Activated naive CD4-positive, alpha-beta T cell (primary cell): ENCODE measurements at places on chromosomes 2 and 18.

DNA sequence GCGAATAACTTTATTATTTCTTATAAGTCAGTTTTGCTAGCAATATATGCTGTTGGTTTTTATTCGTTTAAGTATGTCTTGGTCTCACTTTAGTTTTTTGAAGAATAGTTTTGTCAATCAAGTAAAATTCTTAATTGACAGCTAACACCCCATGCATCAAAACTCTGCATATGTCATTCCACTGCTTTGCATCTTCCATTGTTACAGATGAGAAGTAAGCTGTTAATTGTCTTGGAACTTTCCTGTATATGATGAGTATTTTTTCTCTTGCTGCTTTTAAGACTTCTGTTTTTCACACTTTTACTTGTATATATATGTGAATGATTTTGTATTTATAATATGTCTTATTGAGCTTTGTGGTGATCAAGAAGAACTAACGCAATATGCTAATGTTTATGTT, 1048.4 kb downstream of the CNTNAP5 start:
- no peak for DNase-seq

DNA sequence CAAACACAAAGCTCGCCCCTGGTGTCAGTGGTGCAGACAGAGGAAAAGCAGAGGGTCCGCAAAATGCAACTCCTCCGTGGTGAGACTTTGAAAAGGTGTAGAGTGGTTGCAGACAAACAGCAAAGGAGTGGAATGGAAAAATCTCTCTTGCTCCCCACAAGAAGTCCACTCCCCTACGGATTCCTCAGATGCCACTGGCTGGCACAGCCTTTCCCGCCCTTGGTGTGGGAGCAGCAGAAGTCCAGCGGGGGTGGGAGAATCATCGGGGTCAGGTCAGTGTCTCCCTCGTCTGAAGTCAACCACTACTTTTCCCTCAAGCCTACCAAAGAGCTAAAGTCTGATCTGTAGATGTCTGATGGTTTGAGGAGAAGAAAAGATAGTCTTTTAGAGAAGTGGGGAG, 22.3 kb upstream of the B3GNT7 start:
- DNase-seq, result no peak

DNA sequence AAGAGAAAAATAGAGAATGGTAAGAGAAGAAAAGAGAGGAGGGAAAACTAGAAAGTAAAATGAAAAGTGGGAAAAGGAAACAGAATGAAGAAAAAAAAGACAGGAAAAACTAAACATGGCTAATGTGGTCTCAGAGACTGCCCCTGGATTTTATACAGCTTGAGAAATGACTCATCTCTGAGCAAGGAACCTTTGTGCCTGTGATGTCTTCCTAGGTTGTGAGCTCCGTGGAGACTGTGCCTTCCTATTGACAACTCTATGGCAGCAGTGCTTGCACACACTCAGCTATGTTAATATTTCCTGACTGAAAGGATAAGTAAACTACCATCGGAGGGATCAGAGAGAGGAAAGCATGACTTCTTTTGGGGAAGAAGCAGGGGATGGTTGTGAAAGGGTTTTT, 203.8 kb downstream of the RDH14 start:
- no peak for DNase-seq

DNA sequence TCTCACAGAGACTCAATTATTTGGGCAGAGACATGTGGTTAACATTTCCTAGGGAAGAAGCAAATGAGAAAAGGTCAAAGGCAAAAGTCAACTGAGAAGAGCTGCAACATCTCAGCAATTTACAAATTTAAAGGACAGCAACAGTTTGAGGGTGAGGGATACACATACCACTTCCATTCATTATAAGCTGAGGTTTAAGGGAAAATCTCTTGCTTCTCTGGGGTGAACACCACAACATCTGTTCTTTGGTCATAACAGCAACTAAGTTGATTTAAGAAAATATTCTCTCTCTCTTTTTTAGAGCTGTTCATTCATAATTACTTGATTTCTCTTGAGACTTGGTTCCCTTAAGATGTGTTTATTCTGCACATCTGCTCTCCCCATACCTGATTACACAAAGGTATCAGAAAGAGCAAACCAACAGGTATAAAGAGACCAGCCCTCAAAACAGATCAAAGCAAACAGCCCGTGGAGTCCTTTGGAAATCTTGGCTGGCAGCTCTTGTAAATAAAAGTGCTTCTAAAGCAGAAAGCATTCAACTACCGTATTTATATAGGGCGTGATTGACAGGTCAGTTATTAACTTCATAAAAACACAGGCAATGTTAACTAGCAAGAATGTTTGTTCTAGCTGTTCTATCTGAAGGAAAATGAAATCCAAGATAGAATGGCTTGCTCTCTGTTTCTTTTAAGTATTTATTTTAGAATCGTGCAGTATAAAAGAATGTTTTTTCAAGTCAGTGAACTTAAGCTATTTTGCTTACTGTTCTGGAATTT, 132.8 kb downstream of the THADA start:
- DNase-seq, result no peak

GRCh38 chr2:223634238-223634637, 32.1 kb upstream of the SCG2 start:
- DNase-seq, result no peak
